ENCODE measurements at places on chromosomes 2 and 18.

DNA sequence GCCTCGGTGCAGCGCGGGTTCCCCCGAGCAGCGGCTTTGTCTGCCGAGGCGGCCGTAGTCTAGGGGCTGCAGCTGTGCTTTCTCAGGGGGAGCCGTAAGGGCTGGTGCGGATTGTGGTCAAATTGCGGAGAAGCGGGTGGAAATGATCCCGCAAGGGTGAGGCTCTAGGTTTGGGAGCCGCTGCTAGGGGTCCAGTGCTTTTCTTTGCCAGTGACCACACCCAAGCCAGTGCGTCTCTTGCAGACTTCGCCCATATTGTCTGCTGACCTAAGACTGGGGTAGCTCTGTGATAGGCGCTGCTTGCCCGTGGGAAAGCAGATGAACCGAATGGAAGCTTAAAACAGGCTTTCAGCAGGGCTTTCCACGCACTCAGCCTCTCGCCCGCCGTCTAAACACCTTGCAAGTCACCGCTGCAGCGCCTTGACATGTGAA is 2.1 kb downstream of the DPYSL5 start:
- DNase-seq = no peak

GRCh38 chr18:7681298-7681697 is 114.2 kb downstream of the PTPRM start:
- DNase-seq = no peak

- no peak for DNase-seq
Measured at GRCh38 chr2:127464470-127465257, 46.4 kb downstream of the PROC start.

GRCh38 chr2:160816916-160817499 is 323.4 kb upstream of the RBMS1 start:
- peak; percentile 37 for DNase-seq
